ENCODE measurements at places on chromosomes 5 and 9.

DNA sequence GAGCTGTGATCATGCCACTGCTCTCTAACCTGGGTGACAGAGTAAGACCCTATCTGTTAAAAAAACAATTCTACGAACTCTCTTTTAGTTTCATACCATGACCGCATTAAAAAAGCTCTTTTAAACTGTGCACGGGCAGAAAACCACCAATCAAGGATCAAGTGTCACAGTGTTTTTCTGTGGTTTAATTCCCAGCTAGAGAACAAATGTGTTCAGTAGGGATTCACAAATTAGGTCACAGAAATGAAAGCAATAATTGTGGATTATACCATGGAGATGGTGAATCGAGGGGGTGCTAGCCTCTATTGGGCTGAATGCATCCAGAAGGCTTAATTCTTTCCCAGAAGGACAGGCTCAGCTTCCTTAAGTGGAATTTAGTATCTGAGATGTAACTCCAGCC is 79.1 kb downstream of the ATG10 start:
- no peak for DNase-seq

GRCh38 chr5:154830219-154830595 is 20.2 kb downstream of the FAXDC2 start:
- no peak for DNase-seq

DNA sequence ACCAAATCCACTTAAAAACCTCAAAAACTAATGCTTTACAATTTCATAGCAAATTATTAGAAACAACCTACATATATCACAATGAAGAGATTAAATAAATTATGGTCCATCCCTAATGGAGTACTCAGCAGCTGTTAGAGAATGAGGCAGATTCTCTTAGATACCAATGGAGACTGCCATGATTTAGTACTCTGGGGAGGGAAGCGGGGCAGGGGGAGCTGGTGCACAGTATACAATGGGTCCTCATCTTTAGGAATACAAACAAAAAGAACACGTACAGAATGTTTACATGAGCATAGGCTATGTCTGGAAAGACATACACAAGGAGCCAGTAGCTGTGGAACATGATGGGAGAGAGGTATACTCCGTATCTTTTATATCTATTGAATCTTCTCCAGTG is 2.0 kb downstream of the LIFR start:
- DNase-seq: no peak

GRCh38 chr5:138523406-138523805 is 19.6 kb downstream of the ETF1 start:
- DNase-seq: no peak

- no peak for DNase-seq
These were observed 10.3 kb downstream of the FKBP15 start for GRCh38 chr9:113210815-113211214.

DNA sequence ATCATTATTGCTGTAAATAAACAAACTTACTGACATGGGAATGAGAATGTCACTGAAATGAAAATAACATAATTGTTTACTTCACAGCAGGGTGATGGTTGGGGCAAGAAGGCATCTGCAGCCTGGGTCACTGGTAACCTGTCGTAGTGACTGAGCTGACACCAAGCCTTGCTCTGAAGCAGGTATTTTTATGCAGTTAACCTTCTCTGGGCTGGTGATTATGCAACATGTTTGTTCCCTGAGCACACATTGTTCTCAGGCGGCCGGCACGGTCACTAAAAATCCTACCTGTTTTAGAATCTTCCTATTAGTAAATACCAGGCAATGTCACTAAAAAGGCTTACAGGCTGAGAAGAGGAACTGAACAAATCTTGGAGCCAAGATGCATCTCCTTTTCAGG is 157.7 kb upstream of the NR3C1 start:
- no peak for DNase-seq

- DNase-seq: no peak
These were observed 78.0 kb downstream of the ACER2 start for GRCh38 chr9:19486803-19487202.

DNA sequence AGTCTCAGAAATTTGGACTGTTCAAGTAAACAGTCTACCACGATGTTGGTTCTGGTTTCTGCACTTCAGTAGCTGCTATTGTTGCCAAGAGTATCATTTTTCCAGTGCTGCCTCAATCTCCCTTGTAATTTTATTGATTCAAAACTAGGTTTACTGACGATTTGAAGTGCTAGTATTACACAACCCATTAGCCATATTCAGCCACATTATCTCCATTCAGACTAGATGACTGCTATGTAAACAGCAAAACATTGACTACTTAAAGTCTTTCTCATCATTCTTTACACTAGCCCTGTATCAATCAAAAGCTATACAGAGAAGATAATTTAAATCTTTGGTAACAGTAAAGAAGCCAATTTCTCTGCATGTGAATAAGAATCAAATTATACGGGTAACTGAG is 102.0 kb upstream of the TSLP start:
- no peak for DNase-seq

- no peak for DNase-seq
These were observed 53.8 kb downstream of the CDC14B start for GRCh38 chr9:96565671-96566497.

- no peak for DNase-seq
These were observed 105.8 kb upstream of the MSX2 start for GRCh38 chr5:174618589-174618988.

All from stimulated activated CD4-positive, alpha-beta T cell treated with anti-CD3 and anti-CD28 coated beads, Interleukin-1b, Interleukin-23, amount 100 ng/mL, for 1 hour (primary cell).